Fibroblast of villous mesenchyme (primary cell): ENCODE measurements at places on chromosomes 1 and 21. TPM values are rescaled to one million over a fixed set of nuclear protein-coding genes. Genes with fewer than 3 reads are reported as not detected.
A peak's percentile ranks its signal among the peaks of the same experiment; 100 is the strongest.

The OR6N1 gene
- total RNA-seq: not detected in 2 replicates

GRCh38 chr1:170660281-170660713, 3.6 kb upstream of the PRRX1 start:
- no peak for DNase-seq

The SH2D2A gene
- total RNA-seq: not detected in 2 replicates

GRCh38 chr1:234620272-234621126, 10.5 kb upstream of the IRF2BP2 start:
- DNase-seq: peak; percentile 40

GRCh38 chr1:12136916-12137610, 29.7 kb upstream of the TNFRSF1B start:
- DNase-seq: no peak

DNA sequence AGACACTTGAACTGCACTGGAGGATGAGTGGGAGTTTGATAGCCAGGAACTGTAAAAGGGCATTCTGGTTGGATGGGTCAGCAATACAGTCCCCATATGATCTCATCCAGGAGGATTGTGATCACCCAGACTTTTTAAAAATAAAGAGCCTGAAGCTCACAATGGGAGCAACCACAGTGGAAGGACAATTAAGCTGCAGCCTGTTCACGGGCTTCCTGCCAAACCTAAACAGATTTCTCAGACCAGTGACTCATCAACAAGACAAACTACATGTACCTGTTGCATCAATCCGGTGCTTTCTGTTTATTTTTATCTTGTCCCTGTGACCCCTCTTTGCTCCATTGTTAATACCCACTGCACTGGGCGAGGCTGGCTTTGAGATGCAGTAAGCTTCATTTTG, 52.3 kb downstream of the PAPPA2 start:
- peak; percentile 42 for DNase-seq

The RC3H1 gene
- total RNA-seq: 20.9 and 30.7 TPM in 2 replicates

DNA sequence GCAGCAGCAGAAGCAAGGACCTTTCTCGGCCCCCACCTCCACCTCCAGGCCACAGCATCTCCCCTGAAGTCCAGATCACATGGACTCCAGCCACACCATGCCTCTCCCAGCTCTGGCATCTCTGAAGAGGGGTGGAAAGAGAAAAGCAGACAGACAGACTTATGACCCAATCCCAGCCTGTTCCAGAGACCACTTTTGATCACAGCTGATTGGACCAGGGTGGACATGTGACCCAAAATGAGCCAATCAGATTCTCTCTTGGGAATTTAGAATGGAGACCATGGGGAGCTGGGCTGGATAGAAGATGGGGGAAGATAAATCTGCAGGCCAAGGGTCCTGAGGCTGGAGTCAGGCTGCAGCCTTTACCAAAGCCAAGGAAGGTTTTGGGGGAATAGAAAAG, 16.4 kb downstream of the HTR1D start:
- DNase-seq: no peak

The MATN1 gene
- total RNA-seq: not detected in 2 replicates

The CNR2 gene
- not detected in 2 replicates for total RNA-seq
